Ascending aorta (tissue), 2 donors: ENCODE measurements at places on chromosomes 1 and 21.
A peak's percentile ranks its signal among the peaks of the same experiment; 100 is the strongest.

DNA sequence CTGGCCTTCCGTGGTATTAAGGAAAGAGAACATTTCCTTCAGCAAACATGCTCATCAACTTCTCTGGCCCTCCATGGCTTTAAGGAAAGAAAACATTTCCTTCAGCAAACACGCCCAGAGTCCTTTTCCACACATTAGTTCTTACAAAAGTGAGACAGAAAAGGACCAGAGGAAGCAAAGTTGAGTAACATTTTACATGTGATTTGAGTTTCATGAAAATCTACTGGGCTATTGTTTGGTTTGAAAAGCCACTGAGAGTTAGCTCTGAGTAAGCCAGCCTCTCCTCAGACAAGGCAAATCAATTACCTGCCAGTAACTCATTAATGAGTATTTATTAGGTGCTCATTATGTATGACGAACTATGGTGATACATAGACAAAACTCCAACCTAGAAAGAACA is 78.0 kb downstream of the NID1 start:
- DNase-seq, result no peak

GRCh38 chr21:38993561-38993960 is 187.8 kb downstream of the ETS2 start:
- peak; percentile 93 for DNase-seq

GRCh38 chr1:227401562-227402342 is 83.5 kb upstream of the CDC42BPA start:
- no peak for DNase-seq

GRCh38 chr1:87335175-87335884 is 6.7 kb downstream of the LMO4 start:
- no peak for DNase-seq

DNA sequence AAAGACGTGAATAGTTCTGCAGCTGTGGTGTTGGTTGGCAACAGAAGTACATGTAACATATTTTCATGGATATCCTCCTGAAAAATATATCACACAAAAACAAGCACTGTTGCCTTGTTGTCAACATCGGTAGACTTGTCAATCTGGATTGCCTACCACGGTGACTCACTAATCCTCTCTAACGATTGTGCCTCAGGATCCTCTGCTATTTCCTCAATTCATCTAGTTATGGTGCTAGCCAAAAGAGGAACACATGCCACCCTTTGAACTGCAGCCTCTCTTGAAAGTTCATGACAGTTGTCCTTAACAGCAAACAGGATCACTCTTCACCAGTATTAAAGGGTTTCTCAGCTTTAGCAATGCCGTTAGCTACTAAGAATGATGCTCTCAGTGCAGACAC is 25.7 kb downstream of the RASAL2 start:
- no peak for DNase-seq

DNA sequence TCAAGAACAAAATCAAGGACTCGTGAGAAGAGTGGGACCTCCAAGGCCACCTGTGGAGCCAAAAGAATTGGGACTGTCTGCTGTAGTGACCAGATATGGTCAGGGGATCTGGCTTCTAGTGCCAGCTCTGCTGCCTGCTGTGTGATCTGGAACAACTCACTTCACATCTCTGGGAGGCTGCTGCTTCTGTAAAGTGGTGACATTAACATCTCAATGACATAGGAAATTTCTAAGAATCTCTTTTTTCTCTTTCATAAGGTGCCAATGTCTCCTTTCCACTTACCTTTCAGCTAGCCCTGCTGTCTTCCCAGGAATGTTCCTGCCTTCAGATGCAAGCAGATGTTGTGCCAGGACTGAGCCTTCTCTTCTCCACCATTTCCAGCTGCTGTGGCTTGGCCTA is 5.0 kb upstream of the SRSF4 start:
- no peak for DNase-seq

- no peak for DNase-seq
Observed at GRCh38 chr1:12316331-12316730, 86.5 kb downstream of the VPS13D start.

- no peak for DNase-seq
Observed at GRCh38 chr1:6465461-6466005, 440 bp downstream of the TNFRSF25 start.

GRCh38 chr1:84961316-84961715 is 35.6 kb downstream of the MCOLN2 start:
- no peak for DNase-seq

DNA sequence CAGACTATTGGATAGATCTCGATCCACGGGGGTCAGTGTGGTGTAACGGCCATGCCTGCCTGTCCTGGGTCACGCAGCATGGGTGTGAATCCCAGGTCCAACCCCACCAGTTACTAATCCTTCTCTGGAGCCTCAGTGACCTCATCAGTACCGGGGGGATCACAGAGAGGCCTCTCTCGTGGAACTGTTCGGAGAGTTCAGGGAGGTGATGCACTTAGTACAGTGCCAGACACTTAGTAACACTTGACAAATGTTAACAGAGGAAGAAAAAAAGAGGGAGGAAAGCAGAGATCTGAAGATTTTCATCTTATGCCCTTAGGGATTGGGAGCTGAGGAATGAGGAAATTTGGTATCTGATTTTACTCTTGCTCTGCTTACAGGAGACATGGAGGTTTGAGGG is 2.9 kb downstream of the ABCA4 start:
- no peak for DNase-seq

DNA sequence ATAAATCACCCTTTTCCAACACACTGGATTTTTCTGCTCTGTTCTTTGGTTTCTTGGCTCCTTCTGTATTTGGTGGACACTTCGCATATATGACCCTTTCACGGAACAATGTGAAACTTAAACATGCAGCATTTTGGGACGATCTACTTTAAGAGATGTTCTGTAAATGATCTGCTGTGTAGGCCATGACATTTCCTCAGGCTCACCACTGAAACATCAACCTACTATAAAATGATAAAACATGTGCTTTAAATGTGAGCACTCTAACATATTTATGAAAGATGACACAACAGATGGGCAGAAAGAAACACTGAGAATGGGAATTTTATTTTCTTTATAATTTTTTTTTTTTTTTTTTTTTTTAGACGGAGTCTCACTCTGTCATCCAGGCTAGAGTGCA is 316.3 kb upstream of the GREM2 start:
- no peak for DNase-seq

- no peak for DNase-seq
Observed at GRCh38 chr1:114015075-114015474, 35.8 kb downstream of the OLFML3 start.

DNA sequence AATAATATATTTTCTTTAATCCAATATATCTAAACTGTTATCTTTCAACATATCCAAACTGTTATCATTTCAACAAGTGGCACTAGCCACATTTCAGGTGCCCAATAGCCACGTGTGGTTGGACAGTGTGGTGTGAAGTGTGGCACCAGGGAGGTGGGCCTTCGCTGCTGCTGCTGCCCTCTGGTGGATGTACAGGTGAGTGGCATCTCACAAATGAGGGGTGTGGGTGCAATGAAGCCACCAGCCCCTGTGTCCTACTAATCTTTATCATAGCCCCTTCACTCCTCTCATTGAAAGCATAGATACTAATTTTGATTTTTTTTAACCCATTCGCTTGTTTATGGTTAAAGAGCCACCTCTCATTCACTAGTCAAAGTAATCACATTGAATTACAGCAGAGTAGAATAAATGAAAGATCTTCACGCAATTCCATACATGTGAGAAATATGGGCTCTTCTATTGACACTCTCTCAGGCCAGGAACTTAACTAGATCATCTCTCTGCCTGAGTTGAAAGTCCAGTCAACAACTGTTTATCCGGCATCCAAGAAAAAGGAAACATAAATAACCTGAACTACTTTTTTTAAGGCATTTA is 499.2 kb downstream of the OMA1 start:
- DNase-seq, result no peak

GRCh38 chr1:66399888-66400529 is 133.9 kb upstream of the SGIP1 start:
- no peak for DNase-seq

DNA sequence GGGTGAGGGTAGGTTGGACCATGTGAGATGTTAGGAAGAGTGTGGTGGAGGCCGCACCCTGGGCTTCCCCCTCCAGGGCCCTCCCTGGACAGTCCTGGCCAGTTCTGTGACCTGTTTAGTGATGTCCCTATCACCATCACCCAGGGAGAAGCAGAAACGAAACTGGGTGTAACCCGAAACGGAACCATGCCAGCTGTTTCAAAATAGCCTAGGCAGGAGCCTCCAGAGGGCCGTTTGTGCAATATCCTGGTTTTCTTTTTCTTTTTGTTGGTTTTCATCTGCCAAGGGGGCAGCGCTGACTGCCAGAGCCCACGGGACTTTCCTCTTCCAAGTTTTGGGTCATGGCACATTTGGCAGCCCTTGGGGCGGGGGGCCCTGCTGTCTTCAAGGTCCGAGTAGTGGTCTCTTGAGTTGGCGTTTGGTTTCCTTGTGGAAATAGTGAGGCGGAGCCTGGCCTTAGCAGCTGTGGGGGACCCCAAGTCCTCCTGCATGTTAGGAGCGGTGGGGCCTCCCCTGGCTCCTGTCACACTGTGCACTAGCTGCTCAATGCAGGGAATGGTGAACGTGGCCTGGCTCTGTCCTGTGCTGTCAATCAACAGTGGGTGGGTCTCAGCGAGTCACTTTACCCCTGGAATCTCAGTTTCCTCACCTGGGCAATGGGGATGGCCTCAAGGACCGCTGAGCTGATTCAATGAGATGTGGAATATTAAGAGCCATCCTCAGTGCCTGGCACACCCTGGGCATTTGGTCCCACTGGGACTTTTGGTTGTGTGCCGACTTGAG is 90.7 kb downstream of the ARHGEF10L start:
- DNase-seq, result peak; percentile 93

DNA sequence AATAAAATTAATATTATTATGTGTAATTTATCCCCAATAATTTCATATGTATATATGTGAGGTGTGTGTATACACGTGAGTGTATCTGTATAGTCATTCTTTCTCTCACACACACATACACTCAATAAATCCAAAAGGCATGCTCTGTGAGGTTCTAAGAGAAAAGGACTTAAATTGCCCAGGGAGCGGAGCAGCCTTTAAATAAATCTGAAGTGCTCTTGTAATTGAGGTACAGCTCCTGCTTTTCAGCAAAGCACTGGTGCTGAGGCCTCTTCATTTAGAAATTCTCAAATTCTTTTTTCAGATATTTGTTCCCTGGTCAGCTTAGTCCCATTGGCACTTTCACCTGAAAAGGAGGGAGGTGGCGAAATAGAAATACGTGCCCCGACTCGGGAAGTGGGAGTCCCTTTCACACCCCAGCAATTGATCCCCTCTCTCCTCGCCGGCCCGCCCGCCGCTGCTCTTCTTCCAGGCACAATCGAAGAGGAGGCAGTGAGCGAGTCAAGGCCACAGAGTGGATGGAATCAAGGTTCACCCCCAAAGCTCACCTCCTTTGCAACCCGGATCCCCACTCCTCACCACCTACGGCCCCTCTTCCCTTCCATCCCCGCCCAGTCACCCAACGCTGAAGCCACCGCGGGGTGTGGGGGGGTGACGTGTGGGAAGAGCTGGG is 944 bp downstream of the PLPPR5 start:
- DNase-seq, result no peak

GRCh38 chr1:71785000-71785399 is 497.3 kb downstream of the NEGR1 start:
- no peak for DNase-seq

DNA sequence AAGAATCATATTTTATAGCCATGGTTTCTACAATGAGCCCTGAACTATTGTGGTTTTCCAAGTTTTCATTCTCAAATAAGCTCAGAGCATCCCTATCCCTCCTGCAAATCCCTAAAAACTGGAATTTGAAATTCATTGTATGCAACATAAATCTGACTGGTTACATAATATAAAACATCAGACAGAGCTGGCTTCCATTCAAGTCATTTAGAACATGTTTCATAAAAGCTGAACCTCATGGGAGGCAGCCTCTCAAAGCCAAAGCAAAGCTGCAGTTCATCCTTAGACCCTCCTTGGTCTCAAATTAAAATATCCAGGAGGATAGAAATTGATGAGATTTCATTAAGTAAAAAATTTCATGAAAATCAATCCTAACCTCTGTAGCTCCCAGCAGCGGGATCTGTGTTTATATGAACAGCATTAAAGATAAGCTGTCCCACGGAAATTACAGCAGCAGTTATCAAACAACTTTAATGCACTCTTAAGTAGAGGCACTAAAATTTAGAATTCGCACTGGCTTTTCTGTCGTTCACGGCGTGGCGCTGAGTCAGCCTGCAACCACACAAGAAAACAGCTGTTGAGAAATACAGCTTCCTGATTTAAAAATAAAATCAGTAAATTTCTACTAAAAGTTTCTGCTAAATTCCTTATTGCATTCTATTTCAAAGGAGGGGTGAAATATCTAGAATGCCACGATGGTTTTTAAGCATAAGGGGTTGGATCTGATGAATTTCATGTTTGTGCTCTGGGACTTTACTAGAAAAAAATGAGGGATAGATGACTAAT is 99.9 kb upstream of the TIAM1 start:
- DNase-seq, result no peak

GRCh38 chr1:98333406-98333805 is 328.1 kb upstream of the SNX7 start:
- DNase-seq, result no peak

DNA sequence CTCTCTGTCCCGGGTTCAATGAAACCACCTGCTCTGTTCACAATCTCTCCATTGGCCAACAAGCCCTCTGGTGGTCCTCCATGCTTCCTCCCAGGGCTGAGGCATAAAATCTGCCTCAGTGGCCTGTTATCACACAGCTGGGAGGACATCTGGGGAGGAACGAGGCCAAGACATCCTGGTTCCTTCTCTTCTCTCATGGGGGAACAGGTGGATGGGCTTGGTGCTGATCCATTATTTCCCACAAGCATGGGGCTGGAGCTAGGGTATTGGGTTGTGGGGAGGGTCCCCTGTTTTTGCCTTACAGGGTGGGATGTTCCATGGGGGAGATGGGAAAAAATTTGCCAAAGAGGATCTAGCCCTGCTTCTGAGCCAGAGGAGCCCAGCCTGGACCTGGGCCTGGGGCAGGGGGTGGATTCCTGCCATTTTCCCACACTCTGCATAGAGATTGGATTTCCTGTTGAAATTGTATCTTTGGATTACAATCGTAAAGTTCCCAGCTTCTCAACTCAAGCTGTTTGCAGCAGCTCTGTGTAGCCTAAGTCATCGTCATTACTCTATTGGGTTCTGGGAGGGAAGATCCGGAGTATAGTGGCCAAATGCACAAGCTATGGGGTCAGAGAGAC is 124.7 kb downstream of the NAV1 start:
- no peak for DNase-seq

GRCh38 chr1:22729912-22730311 is 19.3 kb downstream of the EPHB2 start:
- no peak for DNase-seq

- DNase-seq, result no peak
Observed at GRCh38 chr1:39148942-39149341, 55.6 kb upstream of the MACF1 start.

DNA sequence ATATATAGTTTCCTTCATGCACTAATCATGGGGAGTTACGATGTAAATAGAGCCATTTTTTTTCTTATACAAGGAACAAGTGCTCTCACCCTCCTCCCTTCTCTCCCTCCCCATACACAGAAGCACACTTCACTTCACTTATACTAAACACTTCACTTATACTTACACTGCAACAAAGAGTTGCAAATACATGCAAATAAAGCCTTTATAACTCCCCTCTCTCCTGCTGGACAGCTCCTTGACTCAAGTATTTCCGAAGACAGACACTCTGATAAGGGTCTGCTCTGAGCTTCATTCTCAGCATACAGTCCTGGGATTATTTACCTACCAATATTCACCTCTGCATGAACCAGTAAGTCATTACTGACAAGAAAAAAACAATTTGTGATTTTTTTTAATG is 35.6 kb upstream of the ERG start:
- DNase-seq, result no peak
